Effector memory CD4-positive, alpha-beta T cell (primary cell): ENCODE measurements at places on chromosomes 7 and 10.

GRCh38 chr7:15559416-15559928 lies 2.3 kb downstream of the AGMO start:
- H3K36me3 ChIP-seq = no peaks in the 10 kb centered on the region
- no peak overlapping the region for H3K4me3 ChIP-seq
- no peaks in the 10 kb centered on the region for H3K27me3 ChIP-seq
- H3K27ac ChIP-seq = no peak overlapping the region

- H3K36me3 ChIP-seq = no peaks in the 10 kb centered on the region
- no peak overlapping the region for H3K4me3 ChIP-seq
- no peak for DNase-seq
- no peaks in the 10 kb centered on the region for H3K4me1 ChIP-seq
- H3K27me3 ChIP-seq = no peaks in the 10 kb centered on the region
Measured at GRCh38 chr7:30142710-30143109, 7.9 kb downstream of the MTURN start.

GRCh38 chr7:19144661-19145433 lies at the start of gene FERD3L:
TSS of gene FERD3L (minus strand) at chr7:19145421. CDS start at chr7:19145362, 59 bp downstream.
- no peak within 1 kb of the TSS for H3K27ac ChIP-seq
- no peaks in the 10 kb centered on the region for H3K4me1 ChIP-seq
- H3K27me3 ChIP-seq = no peaks in the 10 kb centered on the region
- no peaks in the 10 kb centered on the region for H3K36me3 ChIP-seq
- no peak within 1 kb of the TSS for H3K4me3 ChIP-seq

GRCh38 chr7:82598958-82599357 lies 155.4 kb upstream of the CACNA2D1 start:
- H3K4me1 ChIP-seq = no peaks in the 10 kb centered on the region
- no peak overlapping the region for H3K4me3 ChIP-seq
- H3K27ac ChIP-seq = no peak overlapping the region
- no peaks in the 10 kb centered on the region for H3K36me3 ChIP-seq
- no peak for DNase-seq
- no peaks in the 10 kb centered on the region for H3K27me3 ChIP-seq

GRCh38 chr10:73797324-73798025 lies 12.1 kb downstream of the ZSWIM8 start:
- H3K36me3 ChIP-seq = peaks cover 63% of the 10 kb centered on the region
- no peak overlapping the region for H3K27ac ChIP-seq
- H3K4me1 ChIP-seq = no peaks in the 10 kb centered on the region
- H3K4me3 ChIP-seq = no peak overlapping the region
- no peak for DNase-seq
- H3K27me3 ChIP-seq = no peaks in the 10 kb centered on the region

DNA sequence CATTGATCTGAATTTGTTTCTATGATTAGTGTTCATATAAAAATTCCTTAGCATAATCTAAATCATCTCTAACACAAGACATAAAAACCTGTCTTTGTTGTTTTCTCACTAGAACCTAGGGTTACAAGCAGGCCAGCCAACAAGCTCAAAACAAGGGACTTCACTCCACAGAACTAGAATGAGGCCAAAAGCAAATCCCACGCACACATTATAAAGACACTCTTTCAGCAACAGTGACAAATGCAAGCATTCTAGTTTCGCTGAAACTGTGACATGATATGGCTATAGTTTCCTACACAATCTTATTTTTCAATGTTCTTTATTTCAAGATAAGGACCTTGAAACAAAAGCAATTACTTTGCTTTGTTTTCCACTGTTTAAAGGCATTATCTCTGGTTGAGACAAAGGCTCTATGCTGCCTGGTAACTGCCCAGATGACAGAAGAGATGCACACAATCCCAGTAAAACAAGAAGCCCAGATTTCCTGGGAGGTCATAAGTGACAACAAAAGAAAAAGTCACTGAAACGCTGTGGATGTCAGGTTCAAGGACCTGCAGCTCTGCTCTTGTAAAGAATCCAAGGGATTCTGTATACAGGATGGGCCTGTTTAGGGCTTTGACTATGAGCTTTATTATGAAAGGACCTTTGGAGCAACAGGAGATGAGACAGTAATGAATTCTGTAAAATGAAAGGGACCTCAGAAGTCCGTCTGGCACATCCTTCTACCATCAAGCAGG lies 105.3 kb downstream of the SORCS1 start:
- DNase-seq = no peak
- H3K4me3 ChIP-seq = no peak overlapping the region
- H3K36me3 ChIP-seq = no peaks in the 10 kb centered on the region
- H3K4me1 ChIP-seq = no peaks in the 10 kb centered on the region
- H3K27me3 ChIP-seq = no peaks in the 10 kb centered on the region

DNA sequence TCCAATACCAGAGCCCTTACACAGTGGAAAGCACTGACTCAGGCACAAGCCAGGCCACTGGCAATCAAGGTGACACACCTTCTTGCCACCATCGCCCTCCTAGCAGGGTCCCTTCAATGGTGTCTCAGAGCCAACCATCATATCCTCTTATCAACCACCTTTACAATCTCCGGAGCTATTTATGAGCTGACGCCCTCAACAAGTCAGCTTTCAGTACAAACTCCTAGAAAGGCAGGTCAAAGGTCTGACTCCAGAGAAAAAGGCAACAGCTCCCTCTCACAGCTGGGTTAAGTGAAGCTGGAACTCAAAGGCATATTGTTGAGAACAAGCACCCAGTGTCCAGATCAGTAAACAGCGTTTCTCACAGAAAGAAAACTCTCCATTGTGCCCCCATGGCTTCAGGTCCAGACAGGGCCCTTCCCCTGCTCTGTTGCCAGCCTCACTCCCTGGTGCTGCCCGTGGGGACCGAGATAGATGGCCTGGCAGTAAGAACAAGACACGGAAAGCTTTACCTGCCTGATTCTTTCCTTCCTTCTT lies 2.4 kb downstream of the ZNF3 start:
- DNase-seq = no peak
- no peak overlapping the region for H3K4me3 ChIP-seq
- no peak overlapping the region for H3K27ac ChIP-seq
- no peaks in the 10 kb centered on the region for H3K27me3 ChIP-seq
- peaks cover 40% of the 10 kb centered on the region for H3K36me3 ChIP-seq

- no peaks in the 10 kb centered on the region for H3K27me3 ChIP-seq
- H3K4me3 ChIP-seq = no peak overlapping the region
- H3K27ac ChIP-seq = no peak overlapping the region
- no peaks in the 10 kb centered on the region for H3K36me3 ChIP-seq
- no peak for DNase-seq
- no peaks in the 10 kb centered on the region for H3K4me1 ChIP-seq
Measured at GRCh38 chr10:11089272-11089671, 71.6 kb downstream of the CELF2 start.

GRCh38 chr7:148819697-148820360 lies 64.3 kb downstream of the EZH2 start:
- DNase-seq = no peak
- no peak overlapping the region for H3K4me3 ChIP-seq
- H3K36me3 ChIP-seq = no peaks in the 10 kb centered on the region
- H3K27me3 ChIP-seq = no peaks in the 10 kb centered on the region
- H3K4me1 ChIP-seq = no peaks in the 10 kb centered on the region
- no peak overlapping the region for H3K27ac ChIP-seq

DNA sequence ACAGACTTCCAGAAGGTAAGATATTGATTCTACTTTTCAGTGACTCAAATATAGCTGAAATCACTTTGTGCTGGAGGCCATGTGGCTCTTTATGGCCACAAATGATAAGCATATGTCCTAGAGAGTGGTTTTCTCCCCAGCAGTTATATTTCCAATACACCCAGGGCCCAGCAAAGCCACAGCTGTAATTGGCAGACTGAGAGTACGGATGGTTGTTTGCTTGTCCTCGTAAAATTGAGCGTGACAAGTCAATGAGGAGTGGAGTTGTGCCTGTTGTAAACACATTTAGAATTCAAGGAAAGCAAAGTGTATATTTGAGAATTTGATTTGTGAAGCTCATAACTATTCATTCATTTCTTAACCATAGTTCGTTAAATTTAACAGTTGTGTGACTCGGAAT lies 201.8 kb downstream of the LHFPL3 start:
- H3K27me3 ChIP-seq = no peaks in the 10 kb centered on the region
- H3K4me1 ChIP-seq = no peaks in the 10 kb centered on the region
- no peaks in the 10 kb centered on the region for H3K36me3 ChIP-seq
- DNase-seq = no peak
- H3K27ac ChIP-seq = no peak overlapping the region

DNA sequence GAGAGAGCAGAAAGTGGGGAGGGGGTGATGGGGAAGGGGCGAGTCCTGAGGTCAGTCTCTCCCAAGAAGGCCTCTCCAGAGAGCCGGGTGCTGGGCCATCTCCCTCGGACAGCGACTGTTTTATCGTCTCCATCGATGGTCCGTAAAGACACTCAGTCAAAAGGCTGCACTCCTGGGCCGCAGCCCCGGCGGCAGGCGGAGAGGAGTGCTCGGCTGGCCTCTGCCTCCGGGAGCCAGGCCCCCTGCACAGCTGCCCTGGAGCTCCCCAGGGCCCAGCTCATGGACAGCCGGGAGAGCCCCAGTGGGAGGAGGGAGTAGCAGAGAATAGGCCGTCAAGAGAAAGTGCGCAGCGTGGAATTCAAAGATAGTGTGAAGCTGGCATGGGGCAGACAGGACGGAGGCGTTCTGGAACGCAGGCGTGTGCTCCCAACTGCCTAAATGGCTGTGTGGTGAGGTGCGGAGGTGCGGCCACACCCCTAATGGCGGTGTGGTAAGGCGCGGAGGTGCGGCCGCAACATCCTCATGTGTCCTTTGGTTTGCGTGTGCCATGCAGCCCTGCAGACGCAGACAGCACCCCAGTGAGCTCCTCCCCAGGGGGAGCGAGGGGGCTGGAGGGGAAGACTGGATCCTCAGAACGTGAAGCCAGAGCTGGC lies 477.5 kb upstream of the FOXK1 start:
- H3K36me3 ChIP-seq = no peaks in the 10 kb centered on the region
- no peak for DNase-seq
- no peak overlapping the region for H3K4me3 ChIP-seq
- H3K27me3 ChIP-seq = no peaks in the 10 kb centered on the region
- H3K4me1 ChIP-seq = no peaks in the 10 kb centered on the region

- DNase-seq = no peak
- no peak overlapping the region for H3K27ac ChIP-seq
- no peaks in the 10 kb centered on the region for H3K4me1 ChIP-seq
- peaks cover 3% of the 10 kb centered on the region for H3K27me3 ChIP-seq
- no peak overlapping the region for H3K4me3 ChIP-seq
Measured at GRCh38 chr10:75355706-75356105, 45.9 kb downstream of the ZNF503 start.

DNA sequence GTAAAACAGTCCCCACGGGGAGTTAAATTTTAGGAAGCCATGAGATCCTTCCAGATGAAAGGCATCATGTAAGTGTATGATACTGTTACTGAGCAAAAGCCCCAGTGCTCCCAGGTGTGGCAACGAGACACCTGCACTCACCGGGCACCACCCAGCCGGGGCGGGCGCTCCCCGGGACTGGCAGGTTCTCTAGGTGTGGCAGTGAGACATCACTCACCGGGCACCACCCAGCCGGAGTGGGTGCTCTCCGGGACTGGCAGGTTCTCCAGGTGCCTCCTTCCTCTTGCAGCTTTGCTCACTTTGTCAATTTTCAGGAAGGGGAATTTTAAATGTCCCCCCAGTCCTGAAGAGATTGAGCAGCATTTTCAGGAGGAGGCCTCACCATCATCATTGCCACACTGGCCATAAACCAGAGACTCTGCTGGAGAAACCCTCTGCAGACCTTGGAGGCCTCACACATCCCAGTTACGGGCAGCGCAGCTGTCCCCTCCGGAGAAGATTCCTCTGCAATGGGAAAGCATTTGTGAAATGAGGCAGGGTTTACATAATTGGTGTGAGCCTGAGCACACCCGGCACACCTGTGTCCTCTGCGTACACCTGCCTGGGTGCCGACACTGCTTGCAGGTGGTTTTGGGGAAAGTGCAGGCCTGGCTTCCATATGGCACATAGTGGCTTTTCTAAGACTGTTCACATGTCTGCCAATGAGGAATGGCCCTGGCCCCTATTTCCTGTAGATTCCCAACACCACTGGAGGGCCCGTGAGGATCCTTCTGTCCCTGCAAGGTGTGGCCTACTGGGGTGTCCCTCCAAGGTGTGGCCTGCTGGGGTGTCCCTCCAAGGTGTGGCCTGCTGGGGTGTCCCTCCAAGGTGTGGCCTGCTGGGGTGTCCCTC lies 191.4 kb downstream of the EBF3 start:
- H3K36me3 ChIP-seq = peaks cover 2% of the 10 kb centered on the region
- H3K27me3 ChIP-seq = no peaks in the 10 kb centered on the region
- H3K27ac ChIP-seq = no peak overlapping the region
- DNase-seq = no peak
- H3K4me1 ChIP-seq = no peaks in the 10 kb centered on the region

GRCh38 chr10:93454736-93455135 lies 27.4 kb downstream of the MYOF start:
- no peak overlapping the region for H3K27ac ChIP-seq
- no peaks in the 10 kb centered on the region for H3K4me1 ChIP-seq
- DNase-seq = no peak
- H3K36me3 ChIP-seq = no peaks in the 10 kb centered on the region

- H3K4me3 ChIP-seq = no peak overlapping the region
- H3K36me3 ChIP-seq = peaks cover 12% of the 10 kb centered on the region
- H3K27me3 ChIP-seq = no peaks in the 10 kb centered on the region
- DNase-seq = no peak
- peaks cover 3% of the 10 kb centered on the region for H3K4me1 ChIP-seq
- no peak overlapping the region for H3K27ac ChIP-seq
Measured at GRCh38 chr7:35860664-35861063, 59.8 kb downstream of the SEPTIN7 start.

DNA sequence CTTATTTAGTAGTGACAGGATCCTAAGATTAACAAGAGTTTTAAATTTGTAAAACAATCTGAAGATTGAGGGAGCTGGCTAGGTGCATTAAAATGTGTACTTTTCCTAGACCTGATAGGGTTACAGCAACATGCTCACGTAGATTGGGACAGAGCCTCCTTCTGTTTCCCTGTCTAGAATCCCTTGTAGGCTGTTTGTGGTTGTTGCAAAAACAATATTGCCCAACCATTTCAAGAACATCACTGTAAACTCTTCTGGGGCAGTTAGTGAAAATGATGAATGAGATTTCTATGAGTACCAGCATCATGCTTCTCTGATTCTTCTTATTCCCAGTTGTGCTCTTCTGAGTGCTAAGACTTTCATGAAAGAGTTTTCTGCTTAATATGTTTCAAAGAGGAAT lies 14.7 kb upstream of the CPED1 start:
- H3K4me3 ChIP-seq = no peak overlapping the region
- H3K36me3 ChIP-seq = peaks cover 51% of the 10 kb centered on the region
- DNase-seq = no peak
- no peaks in the 10 kb centered on the region for H3K27me3 ChIP-seq

DNA sequence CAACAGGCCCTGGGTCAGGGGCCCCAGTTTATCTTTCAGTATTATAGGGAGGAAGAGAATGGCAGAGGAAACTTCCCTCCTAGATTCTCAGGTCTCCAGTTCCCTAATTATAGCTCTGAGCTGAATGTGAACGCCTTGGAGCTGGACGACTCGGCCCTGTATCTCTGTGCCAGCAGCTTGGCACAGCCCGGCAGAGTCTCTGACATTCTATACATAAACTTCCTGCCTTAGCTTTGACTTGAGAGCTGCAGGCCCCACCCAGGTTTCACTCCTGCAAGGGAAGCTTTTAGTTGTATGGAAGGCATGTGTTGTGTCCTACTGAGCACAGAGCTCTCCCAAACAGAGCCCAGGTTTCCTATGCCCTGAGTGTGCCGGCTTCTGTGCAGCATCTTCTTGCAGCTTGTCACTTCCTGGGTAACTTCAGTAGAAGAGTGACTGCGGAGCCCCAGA lies 205.6 kb upstream of the PRSS58 start:
- peaks cover 18% of the 10 kb centered on the region for H3K4me1 ChIP-seq
- H3K27me3 ChIP-seq = no peaks in the 10 kb centered on the region
- no peaks in the 10 kb centered on the region for H3K36me3 ChIP-seq
